ENCODE measurements at places on chromosomes 2 and 18.

DNA sequence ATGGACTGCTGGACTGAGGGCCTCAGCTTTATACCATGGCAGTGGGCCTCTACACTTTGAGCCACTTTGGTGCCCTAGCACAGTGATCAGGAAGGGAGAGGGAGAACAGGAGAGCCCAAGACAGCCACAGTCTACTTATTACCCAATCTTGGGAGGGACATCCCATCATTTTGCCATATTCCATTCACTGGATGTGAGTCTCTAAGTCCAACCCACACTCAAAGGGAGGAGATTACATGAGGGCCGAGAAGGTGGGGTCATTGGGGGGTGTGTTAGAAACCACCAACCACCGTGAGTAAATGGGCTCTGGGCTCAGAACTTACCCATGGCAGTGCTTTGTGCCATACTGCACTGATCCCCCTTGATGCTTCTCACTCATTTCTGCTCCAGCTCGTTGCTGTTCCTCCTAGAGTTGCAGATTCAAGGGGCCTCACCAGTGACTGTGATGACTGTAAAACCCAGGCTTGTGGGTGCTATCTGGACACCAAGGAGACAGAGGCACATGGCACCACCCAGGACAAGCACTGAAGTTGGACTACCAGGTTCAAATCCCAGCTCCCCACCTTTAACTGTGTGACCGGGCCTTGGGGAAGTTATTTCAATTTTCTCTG, 97.6 kb upstream of the RAB6C start:
- DNase-seq: no peak

DNA sequence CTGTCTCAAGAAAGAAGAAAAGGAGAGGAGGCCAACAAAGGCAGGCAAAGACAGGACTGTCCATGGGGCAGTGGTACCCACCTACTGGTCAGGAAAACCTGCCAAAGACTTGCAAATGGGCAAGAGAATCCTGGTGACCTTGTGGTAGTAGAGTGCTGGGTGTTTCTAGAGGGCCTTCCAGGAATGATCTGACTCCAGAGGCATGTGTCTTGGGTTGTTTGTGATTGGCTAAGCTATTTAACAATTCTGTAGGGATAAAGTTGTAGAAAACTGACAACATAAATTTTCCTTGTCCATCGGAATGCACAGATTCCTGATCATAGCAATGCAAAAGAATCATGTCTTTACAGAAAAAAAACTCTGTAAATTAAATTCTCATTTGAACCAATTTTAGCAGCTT, 68.5 kb upstream of the ZNF532 start:
- no peak for DNase-seq

DNA sequence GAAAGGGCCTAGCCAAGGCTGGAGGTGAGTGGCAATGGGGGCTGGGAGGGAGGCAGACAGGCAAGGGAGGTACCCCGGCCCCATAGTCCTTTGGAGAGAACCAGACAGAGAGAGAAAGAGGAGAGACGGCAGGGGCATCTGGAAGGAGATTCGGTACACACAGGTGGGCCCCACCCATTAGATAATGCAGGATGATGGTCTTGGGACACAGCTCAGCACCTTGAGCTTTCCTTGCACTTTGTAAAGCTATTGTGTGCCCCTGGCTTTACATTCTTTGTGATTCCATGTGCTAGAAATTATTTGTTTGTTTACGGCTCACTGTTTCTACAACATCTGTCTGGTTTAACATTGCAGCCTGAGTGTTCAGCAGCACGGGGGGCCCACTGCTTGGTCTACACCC, 83.1 kb downstream of the CTAGE1 start:
- no peak for DNase-seq

GRCh38 chr2:204386668-204387067, 158.6 kb upstream of the PARD3B start:
- DNase-seq: no peak

- no peak for DNase-seq
These were observed 233.2 kb downstream of the CNTNAP5 start for GRCh38 chr2:124258140-124258880.

GRCh38 chr2:34012715-34013302, 413.7 kb upstream of the FAM98A start:
- DNase-seq: peak; percentile 6

GRCh38 chr2:13542642-13543041, 825.9 kb downstream of the TRIB2 start:
- no peak for DNase-seq

- DNase-seq: no peak
These were observed 195.1 kb downstream of the LPIN1 start for GRCh38 chr2:11941201-11942177.

GRCh38 chr2:189111063-189111715, 68.4 kb downstream of the COL5A2 start:
- no peak for DNase-seq

GRCh38 chr2:63012541-63012940, 38.1 kb upstream of the OTX1 start:
- no peak for DNase-seq

- no peak for DNase-seq
These were observed 503.2 kb downstream of the PIK3C3 start for GRCh38 chr18:42458226-42458625.

- no peak for DNase-seq
These were observed 28.0 kb downstream of the RBBP8 start for GRCh38 chr18:22961156-22961555.

DNA sequence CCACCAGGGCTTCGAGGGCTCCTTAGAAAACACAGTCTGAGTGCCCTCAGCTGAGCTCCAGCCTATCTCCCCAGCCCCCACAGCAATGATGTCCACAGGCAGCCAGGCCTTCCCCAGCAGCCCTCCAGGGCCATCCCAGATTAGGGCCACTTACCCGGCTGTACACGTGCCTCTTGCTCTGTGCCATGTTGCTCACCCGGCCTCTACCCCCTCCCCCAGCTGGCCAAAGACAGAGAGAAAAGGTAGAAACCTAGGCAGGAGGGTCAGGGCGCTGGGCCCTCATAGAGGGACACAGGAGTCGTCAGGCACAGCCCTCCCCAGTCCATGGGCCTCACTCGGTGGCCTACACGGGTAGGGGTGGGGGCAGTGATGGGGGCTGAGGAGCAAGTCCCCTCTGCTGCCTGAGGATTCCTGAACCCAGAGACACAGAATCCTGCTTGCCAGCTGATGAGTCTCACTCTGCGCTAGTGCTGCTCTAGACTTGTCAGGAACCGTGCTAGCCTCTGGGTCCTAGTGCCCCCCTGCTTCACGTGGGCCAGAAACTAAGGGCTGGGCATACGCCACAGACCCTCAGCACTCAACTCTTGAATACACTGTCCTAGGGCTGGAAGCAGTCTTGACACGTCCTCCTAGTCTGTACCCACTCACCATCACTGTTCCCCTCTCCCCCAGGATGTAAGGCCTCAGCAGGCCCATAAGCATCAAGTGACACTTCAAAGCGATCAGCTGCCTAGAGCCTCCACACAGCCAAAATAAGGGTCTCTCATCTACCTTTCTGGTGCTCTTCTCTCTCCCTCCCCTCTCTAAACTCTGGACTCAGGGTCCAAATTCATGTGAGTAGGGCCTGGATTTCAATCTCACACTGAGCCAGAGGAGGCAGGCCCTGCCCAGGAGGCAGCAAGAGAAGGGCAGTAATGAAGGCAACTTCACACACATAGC, at the start of gene DCTN1:
Gene DCTN1 (minus strand): TSS at position 461 of the 939 bp plus-strand sequence. CDS start 274 bp downstream, at position 187.
- DNase-seq: peak; percentile 88

DNA sequence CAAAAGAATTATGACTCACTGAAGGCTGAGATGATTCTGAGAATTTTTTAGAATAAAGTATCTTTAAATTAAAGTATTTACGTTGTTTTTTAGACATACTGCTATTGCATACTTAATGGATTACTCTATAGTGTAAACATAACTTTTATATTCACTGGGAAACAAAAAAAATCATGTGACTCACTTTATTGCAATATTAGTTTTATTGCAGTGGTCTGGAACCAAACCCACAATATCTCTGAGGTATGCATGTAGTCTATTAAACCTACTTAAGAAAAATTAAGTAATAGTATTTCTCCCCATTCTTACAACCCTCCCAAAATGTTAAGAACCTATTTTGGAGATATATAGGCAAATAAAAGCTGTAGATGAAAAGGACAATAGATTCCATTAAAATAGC, 142.9 kb upstream of the ZNF521 start:
- no peak for DNase-seq

- DNase-seq: no peak
These were observed 101.1 kb upstream of the ODC1 start for GRCh38 chr2:10549195-10549594.

- no peak for DNase-seq
These were observed 1014.3 kb downstream of the CBLN2 start for GRCh38 chr18:71529703-71530303.

DNA sequence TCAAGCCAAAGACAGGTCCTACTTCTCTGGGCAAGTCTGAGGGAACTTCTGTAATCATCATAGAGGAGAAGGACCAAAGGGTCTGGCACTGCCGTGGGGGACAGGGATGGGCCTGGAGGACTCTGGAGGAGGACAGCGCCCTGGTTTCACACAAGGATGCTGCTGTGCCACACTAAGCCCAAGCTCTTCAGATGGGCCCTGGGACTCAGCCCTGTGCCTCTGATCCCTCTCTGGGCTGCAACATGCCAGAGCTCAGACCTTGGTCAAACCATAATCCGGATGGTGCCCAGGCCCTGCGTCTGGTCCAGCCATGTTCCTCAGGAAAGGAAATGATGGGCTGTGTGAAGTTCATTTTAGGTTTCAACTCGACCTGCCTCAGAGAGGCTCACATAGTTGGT, 222.0 kb upstream of the COPS8 start:
- no peak for DNase-seq

DNA sequence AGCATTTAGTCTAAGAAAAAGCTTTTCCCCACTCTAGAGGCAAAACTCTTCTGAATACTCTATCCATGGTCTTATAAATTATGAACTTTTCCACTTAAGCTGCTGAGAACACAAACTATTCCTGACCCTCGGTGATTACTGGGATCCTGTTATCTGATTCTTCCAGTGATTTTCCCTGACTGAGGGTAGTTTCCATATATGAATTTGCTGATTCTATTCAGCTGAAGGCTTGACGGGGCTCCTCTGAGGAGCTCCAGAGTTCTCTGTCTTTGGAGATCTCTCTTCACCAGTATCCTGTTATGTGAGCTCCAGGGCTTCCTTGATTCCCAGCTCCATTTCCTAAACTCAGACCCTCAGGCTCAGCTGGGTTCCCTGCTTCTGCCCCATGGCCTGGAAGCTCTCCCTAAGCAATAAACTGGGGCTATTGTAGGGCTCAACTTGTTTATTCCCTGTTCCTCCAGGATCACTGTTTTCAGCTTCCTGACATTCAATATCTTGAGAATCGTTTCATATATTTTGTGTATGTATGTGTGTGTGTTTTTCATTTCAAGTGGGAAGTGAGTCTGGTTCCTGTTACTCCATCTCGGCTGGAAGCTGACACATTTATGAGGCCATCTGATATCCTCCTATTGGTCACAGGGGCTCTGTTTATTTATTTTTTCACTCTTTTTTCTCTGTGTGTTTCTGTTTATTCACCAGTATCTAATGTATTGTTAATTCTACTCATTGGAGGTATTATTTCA, 78.2 kb downstream of the ARHGAP28 start:
- no peak for DNase-seq
